ENCODE measurements at places on chromosomes 12 and 14. TPM values are rescaled to one million over a fixed set of nuclear protein-coding genes. Genes with fewer than 3 reads are reported as not detected.

MGP gene
- 1.0 TPM for total RNA-seq

DHRS4 gene
- total RNA-seq: 23.8 TPM

RNU4-1 gene
- total RNA-seq: under 0.01 TPM

CLEC1B gene
- not detected for total RNA-seq

TSFM gene
- 18.2 TPM for total RNA-seq

All from placental pericyte (primary cell).